ENCODE measurements at places on chromosomes 1 and 21.

DNA sequence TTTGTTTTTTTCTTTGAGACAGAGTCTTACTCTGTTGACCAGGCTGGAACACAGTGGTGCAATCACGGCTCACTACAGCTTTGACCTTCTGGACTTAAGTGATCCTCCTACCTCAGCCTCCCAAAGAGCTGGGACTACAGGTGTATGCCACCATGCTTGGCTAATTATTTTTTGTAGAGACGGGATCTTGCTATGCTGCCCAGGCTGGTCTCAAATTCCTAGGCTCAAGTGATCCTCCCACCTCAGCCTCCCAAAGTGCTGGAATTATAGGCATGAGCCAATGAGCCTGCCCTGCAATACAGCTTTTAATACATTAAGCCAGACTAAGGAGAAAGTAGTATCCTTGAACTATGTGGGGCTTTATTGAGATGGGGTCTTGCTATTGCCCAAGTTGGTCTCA, 16.6 kb upstream of the EXOSC10 start:
- DNase-seq: no peak

DNA sequence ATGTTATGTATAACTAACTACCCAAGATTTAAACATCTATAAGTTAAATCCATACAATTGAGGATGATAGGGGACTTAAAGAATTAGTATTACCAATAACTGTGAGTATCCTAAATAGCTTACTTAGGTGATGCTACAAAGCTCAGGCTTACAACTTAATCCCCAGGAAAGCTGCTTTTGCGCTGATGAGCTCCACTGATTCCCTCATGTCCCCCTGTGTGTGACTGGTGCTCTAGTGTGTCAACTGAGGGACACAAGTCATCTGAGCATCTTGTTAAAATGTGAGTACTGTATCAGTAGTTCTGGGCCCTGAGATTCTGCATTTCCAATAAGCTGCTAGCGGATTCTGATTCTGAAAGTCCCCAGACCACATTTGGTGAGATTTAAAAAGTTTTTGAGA, 1458.8 kb downstream of the MRPL39 start:
- DNase-seq: no peak

GRCh38 chr1:62142496-62142895, 52.2 kb upstream of the L1TD1 start:
- no peak for DNase-seq

DNA sequence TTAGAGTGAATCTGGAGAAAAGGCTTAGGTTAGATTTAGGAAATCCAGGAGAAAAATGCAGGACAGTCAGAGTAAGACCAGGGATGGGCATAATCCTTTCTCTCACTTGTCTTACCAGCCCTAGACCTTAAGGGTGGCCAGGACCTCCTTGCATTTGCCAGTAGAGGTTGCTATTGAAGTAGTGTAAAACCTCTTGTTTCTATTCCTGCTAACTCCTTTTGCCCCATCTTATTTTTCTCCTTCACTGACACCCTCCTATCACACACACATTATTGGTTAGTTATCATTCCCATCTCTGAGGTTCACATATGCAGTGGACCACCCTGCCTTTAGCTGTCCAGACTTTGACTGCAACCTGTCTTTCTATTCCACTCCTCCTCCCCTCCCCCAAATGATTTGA, 75.0 kb upstream of the MACF1 start:
- DNase-seq: no peak

GRCh38 chr1:70509996-70510876, 99.2 kb downstream of the CTH start:
- no peak for DNase-seq

- DNase-seq: no peak
Observed at GRCh38 chr1:101065575-101065974, 40.0 kb upstream of the DPH5 start.

DNA sequence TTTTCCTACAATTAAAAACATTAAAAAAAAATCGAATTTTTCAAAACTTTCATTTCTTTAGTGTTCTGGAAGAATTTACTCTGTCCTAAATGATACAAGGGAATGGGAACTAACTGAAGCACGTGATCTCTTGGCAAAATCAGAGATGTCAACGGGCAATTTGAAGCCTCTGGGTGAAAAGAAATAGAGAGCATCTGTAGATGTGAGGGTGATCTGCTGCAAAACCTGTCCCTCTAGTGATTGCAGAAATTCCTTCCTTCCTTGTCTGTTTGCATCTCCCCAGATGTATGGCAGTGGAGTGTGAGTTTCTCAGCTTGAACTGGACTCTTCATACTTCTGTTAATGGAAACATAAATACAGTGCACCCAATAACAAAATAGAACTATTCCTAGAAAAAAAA, 100.5 kb upstream of the S1PR1 start:
- no peak for DNase-seq
